Head of caudate nucleus (tissue), 42 donors: ENCODE measurements at places on chromosomes 1 and 21.

DNA sequence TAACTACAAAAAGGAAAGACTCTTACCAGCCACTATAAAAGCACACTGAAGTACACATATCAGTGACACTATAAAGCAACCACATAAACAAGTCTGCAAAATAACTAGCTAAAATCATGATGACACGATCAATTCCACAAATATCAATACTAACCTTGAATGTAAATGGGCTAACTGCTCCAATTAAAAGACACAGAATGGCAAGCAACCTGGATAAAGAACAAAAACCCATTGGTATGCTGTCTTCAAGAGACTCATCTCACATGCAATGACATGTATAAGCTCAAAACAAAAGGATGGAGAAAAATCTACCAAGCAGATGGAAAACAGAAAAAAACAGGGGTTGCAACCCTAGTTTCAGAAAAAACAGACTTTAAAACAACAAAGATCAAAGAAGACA lies 59.7 kb upstream of the LYPLAL1 start:
- no peak for DNase-seq

GRCh38 chr1:20731057-20731991 lies 1.2 kb downstream of the SH2D5 start:
- no peak for DNase-seq

GRCh38 chr1:31145648-31146047 lies 80.1 kb upstream of the PUM1 start:
- no peak for DNase-seq

DNA sequence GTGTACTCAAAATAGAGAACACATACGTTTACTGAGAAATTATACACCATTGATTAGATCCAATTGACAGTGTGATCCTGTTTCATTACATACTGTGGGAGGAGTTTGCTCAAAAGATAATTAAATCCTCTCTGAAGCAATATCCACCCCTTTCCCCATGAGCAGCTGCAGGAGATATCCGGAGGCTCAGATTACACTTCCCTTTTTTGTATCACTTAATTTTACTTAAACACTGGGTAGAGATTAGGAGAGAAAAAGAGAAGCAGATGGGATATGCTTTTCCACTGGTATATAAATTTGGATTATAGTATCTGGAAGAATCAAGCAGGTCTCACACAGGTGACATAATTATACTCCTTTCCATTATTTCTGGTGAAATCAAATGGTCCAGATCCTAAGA lies 333.3 kb upstream of the ZRANB2 start:
- no peak for DNase-seq

DNA sequence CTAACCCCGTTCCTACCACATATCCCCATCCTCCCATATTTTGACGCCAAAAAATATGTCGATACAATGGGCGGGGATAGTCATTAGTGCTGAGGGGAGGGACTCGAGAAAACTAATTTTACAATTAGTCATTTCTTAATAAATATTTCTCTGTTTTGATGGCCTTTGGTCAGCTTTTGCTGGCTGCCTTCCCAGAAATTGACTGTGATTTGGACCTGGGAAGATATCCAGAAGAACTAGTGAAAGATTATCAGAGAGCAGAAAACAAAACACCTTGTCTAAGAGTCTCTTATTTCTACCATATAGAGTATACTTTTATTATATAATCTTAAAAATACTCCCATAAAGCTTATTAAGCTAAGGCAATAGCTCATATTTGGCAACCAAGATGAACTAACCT lies 247.6 kb downstream of the MRPL39 start:
- no peak for DNase-seq

GRCh38 chr1:156371553-156372264 lies 2.7 kb downstream of the RHBG start:
- DNase-seq: no peak

DNA sequence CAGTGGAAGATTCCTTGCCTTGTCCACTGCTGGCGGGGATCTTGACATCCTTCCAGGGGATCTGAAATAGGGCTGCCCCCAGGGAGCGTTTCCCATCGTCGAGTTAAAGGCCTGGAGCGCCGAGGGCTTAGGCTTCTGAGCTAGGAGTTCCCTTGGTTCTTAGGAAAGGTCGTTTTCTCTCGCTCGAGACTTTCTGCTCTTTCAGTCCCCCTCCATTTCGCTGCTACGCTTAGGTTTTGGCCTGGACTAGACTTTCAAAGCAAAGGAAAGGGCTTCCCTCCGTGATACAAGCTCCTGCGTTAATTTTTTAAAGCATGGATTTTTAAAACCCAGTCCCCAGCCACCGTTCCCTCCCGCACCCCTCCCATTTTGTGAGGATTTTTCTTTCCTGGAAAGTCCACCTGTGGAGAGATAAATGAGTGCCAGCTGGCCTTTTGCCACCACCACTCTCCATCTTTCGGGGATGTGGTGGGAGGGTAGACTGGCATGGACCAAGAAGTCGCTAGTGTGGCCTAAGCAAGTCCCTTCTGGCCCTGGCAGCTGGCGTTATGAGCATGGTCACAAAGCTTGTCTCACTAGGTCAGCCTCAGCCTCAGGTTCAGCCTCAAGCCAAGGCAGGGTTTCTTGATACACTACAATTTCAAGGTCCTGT lies 9.2 kb downstream of the NR5A2 start:
- no peak for DNase-seq

GRCh38 chr1:230125640-230126528 lies 58.8 kb downstream of the GALNT2 start:
- no peak for DNase-seq

DNA sequence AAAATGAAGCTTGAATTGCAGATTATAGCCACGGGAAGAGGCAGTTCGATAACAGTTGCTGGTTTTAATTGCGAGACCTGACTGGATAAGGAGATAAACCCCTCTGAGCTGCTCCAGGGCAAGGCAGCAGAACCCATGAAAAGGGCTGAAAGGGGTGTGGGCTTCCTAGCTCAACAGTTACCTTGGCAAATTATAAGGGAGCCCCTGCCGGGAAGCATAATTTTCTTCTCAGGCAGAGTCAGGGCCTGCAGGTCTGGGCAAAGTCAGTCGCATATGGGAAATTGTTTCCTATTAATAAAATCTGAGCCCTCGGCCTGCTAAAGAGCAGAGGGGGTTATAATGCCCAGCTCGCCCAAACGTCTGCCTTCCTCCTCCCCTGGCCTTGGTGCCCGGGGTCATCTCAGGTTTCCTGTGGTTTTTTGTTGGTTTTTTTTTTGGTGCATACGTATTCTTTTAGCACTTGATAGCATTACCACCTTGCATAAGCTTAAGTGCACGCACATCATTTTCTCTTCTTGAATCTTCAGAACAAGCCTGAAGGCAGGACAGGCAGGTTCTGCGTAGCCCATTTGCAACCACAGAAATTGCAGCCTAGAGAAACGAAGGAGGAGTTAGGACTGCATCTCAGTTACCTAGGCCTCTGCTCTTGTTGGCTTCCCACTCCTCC lies 33.9 kb upstream of the SELENON start:
- DNase-seq: no peak

DNA sequence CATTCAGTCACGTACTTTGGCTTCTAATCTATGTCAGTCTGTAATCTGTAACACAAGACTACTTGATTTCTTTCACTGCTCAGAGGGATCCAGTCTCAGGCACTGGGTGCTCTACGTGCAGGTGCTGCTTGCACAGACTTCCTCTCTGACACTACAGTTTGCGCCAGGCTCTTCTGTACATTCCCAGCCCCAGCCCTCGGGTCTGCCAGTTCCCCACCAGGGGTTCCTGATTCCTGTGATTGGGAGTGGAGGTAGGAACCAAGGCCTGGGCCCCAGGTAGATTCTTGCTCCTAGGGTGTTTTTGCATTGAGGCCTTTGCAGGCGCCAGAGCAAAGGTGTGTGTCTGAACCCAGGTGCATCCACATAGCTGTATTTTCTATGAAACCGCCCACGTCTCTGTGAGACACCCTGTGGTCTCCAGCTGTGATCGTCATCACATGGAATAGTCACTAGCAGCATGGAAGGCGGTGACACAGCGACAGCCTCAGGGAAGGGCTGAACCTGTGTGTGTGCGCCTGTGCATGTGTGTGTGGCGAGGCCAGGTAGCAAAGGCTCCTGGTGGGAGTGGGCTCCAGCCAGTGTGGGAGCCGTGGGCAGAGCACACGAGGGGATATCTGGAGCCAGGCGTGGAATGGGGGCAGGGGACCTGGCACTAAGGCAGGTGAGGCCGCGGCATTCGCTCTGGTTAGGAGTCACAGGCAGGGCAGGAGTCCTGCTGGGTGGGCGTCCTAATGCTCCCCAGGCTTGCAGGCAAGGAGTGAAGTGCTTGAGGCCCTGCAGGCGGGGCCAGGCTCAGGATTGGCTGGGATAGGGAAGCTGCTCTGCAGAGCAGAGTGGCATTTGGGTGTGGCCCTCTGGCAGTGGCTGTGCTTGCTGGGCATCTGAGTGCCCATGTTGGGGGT lies 5.2 kb downstream of the GJC2 start:
- no peak for DNase-seq

DNA sequence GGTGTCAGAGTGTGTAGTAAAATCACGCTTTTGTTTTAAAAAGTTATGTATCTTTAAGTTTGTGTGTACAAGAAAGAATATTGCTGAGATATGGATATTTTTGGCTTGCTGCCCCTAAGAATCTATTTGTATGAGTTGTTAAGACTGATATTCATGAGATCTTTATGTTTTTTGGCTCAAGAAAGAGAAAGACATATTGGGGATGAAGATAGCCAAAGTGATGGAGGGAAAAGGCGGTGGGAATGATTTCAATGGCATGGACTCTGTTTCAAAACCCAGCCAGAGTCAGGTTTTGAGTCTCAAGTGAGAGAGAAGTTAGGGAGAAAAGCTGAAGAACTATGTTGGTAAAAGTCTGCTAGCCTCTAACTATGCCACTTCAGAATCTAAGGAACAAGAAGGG lies 351.7 kb downstream of the PBX1 start:
- no peak for DNase-seq

DNA sequence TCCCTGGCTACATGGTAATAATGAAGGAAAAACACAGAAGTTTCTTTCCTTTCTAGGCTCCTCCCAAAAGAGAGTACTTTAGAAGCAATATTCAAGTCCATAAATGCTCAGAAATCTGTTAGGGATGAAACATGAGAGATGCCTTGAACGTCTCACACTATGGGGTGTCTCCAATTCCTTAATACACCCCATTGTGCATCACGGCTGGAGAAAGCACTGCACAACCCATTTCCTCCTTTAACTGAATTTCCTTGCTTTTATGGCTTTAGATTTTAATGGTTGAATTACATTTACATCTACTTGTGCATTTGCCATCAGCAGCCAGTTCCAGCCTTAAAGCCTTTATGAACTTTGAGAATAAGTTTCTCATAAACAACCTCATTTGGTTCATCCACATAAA lies 498.9 kb upstream of the PTBP2 start:
- DNase-seq: no peak

DNA sequence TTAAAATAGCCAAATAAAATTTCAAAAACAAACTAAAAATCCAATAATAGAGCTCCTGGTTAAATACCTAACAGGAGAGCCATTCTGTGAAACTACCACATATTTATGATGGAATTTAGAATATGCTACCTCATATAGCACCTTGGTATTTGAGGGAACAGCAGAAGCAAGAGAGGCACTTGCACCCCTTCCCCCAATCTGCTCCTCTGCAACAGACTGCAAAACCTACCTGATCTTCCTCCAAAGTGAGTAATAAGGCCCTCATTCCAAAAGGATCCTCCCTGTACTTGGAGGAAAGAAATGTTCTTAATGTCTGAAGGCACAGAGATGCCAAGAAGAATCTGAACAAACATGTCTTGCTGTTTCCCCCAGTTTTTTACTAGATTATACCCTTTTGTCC lies 28.1 kb upstream of the RNPC3 start:
- DNase-seq: no peak
